ENCODE measurements at places on chromosomes 16 and 17.

- no peak for DNase-seq
Measured at GRCh38 chr17:429589-429988, 77.0 kb upstream of the RPH3AL start.

- DNase-seq, result no peak
Measured at GRCh38 chr16:10877472-10877946, 507 bp downstream of the CIITA start.

DNA sequence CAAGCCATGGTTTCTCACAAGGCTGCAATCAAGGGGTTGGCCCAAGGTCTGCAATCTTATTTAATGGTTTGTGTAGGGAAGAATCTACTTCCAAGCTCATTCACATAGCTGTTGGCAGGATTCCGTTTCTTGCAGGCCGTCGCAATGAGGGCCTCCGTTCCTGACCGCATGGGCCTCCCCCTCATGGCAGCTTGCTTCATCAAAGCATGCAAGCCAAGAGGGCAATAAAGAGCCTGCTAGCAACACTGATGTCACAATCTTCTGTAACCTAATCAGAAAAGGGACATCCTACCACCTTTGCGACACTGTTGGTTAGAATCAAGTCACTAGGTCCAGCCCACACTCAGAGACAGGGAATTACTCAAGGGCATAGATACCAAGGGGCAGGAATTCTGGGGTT, 95.5 kb downstream of the CCT6B start:
- no peak for DNase-seq

- DNase-seq, result no peak
Measured at GRCh38 chr17:59483860-59484259, 81.5 kb upstream of the DHX40 start.

DNA sequence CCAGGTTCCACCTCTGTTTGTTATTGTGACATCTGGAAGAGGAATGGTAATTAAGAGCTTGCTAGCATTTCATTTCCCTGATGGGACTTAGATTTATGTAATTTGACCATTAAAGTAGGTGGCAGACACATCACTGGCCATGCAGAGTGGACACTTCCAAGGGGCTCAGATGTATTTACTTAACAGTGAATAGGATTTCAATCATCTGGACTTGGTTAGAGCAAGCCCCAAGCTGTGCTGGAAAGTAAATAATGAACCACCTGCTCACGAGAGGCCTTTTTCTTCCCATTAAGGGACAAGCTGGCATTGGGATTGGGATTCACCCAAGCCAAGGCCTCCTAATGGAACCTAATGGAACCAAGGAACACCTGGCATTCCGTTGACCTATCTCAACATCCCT, 395.3 kb downstream of the HS3ST4 start:
- DNase-seq, result no peak

GRCh38 chr16:26863931-26864330, 202.8 kb upstream of the C16orf82 start:
- no peak for DNase-seq

DNA sequence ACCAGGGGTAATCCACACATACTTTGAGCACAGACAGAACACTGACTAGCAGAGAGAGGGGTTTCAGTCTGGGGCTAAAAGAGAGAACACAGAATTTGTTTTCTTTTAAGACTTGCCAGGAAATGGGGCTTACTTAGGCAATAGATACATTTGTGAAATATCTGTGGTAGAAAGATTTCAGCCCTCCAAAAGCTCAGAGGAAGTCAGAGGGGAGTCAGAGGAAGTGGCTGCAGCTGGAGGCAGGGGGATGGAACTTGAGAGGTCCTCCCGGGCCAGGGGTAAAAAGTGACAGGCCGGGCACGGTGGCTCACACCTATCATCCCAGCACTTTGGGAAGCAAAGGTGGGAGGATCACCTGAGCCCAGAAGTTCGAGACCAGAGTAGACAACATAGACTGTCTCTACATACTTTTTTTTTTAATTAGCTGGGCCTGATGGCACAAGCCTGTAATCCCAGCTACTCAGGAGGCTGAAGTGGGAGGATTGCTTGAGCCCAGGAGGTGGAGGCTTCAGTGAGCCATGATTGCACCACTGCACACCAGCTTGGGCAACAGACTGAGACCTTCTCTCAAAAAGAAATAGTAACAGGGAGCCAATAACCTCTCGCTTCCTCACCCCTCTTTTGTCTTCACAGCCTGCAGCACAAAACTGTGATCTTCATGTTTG, 49.9 kb downstream of the NLRC5 start:
- DNase-seq, result no peak

DNA sequence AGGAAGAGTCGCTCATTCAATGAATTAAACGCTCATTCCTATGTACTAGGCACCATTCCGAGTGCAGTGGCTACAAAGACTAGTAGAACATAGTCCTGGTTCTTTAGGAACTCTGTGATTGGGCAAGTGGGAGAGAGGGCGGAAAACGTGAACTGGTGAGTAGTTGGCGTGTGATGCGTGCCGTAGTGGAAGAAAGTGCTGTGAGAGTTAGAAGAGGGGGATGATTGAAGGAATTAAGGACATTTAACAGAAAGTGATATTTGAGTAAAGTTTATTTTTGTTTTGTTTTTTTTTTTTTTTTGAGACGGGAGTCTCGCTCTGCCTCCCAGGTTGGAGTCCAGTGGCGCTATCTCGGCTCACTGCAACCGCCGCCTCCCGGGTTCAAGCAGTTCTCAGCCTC, 7.9 kb upstream of the SLFN14 start:
- DNase-seq, result no peak

GRCh38 chr17:78517421-78517820, 59.8 kb downstream of the DNAH17 start:
- DNase-seq, result no peak

DNA sequence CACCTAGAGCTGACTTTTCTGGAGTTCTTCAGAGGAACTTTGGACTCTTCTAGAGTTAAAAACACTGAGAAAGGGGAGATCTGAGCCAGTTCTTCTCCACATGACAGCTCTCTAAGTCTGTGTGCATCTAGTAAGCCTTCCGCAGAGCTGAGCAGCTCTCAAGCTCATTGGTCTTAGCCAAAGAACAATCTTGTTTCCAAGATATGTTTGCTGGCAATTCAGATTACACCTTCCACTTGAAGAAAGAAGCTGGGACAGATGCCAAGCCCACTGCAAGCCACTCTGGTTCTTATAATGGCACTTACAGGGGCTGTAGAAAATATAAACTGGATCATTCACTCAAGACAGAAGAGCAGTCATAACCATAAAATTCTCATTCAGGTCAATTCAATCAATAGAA, 134.1 kb upstream of the TOX3 start:
- no peak for DNase-seq

GRCh38 chr16:88926374-88926990, 50.5 kb downstream of the CBFA2T3 start:
- no peak for DNase-seq

Measured in urinary bladder (tissue), 4 donors.